Muscle of arm (tissue), 14 donors: ENCODE measurements at places on chromosomes 16 and 17. TPM values are rescaled to one million over a fixed set of nuclear protein-coding genes. Genes with fewer than 3 reads are reported as not detected.

DNA sequence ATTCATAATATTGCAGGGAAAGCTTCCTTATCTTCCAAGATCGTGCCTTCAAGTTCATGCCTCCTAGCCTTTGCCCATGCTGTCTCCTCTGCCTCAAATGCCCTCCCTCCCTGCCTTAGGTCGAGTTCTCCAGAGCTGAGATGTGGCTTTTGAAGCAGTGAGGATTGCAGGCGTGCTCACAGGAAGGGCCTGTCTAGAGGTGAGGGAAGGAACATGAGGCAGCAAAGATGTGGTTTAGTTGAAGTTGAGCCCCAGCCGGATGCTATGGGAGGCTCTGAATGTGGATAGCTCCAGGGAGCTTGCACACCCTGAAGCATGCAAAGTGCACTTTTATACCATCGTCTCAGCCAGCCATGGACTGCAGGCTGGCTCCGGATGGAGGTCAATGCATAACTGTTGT lies 754.6 kb upstream of the EEF2KMT start:
- no peak for DNase-seq

DNA sequence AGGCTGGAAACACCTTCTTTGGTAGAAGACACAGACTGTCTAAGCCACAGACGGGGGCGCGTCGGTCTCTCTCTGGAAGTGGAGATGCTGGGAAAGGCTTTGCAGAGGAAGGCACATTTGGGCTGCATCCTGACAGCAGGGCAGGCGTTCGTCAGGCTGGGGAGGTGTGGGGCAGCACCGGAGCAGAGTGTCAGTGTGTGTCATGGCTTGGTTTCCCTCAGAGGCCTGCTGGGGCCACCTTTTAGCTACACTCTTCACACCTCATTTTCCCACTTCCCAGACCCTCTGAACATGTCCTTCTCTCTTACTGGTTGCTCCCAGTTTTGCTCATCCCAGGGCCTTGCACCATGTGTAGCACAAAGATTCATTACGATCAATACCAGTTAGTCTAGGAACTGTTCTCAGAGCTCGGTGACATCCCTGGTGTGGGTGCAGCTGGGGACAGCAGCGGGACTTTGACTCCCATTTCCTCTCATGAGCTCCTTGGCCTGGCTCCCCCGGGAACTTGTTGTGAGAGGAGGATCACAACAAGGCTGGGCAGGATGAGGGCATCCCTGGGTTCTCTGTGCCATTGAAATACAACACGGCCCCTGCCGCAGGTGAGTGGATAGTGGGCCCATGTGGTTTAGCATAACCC lies 33.1 kb downstream of the SMARCE1 start:
- DNase-seq, result no peak

APOH gene
- 0.27 TPM for polyA plus RNA-seq

MPO gene
- polyA plus RNA-seq, result 5.1 TPM

- no peak for DNase-seq
Measured at GRCh38 chr17:40153603-40154236, 13.4 kb downstream of the CASC3 start.

CLEC10A gene
- 1.3 TPM for polyA plus RNA-seq

MT1X gene
- 22.1 TPM for polyA plus RNA-seq

GRCh38 chr17:81926451-81927151 lies 934 bp downstream of the MAFG start:
- peak; percentile 64 for DNase-seq

- no peak for DNase-seq
Measured at GRCh38 chr17:78532311-78532710, 44.9 kb downstream of the DNAH17 start.

- DNase-seq, result no peak
Measured at GRCh38 chr17:79678736-79679255, 51.9 kb upstream of the ENPP7 start.

CCL8 gene
- 0.88 TPM for polyA plus RNA-seq

DNA sequence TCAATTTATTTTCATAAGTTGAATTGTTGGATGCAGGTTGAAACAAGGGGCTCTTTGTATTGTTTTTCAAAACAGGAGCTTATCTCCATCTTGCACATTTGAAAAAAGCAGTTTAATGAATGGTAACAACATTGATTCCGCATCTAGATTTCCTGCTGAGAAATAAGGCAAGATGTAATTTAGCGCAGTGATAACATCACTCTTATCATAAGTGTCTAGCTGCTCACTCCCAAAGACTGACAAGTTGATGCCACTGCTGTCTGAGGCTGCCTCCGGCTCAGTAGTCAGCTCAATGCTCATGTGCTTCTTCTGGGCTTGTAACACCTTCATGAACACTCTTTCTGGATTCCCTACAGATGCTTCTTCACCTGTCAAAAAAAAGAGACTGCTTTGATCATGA lies 92.4 kb downstream of the KPNA2 start:
- DNase-seq, result no peak

GRCh38 chr17:19673623-19674022 lies 25.1 kb downstream of the ALDH3A2 start:
- DNase-seq, result no peak

SLC12A3 gene
- polyA plus RNA-seq, result 0.07 TPM

MSLN gene
- 14.6 TPM for polyA plus RNA-seq

- no peak for DNase-seq
Measured at GRCh38 chr17:44039829-44040635, 25.3 kb upstream of the TMEM101 start.

MYOCD gene
- polyA plus RNA-seq, result 0.96 TPM

GRCh38 chr17:3695723-3696411 lies at the start of gene P2RX5:
P2RX5 (minus strand) TSS chr17:3696155; CDS start chr17:3696005, 150 bp downstream.
- peak; percentile 21 for DNase-seq

GRCh38 chr16:2388875-2389433 lies 40.3 kb upstream of the CCNF start:
- no peak for DNase-seq

DNA sequence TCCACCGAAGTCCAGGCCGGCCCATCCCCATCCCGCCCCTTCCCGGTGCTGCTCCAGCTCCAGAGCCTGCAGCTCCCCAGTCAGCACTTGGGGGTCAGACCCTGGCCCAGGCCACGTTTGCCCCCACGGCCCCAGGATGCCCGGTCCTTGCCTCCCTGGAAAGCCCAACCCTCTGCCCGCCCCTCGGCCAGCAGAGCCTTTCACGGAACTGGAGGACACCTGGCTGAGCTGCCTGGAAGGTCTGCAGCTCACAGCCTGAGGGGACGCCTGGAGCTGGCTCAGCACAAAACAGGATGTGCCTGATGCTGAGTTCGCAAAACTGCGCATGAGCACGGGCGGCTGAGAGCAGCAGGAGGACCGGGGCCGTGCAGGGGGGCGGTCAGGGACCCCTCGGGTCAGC lies 29.7 kb upstream of the SSTR5 start:
- no peak for DNase-seq

TSPOAP1 gene
- polyA plus RNA-seq, result not detected

- no peak for DNase-seq
Measured at GRCh38 chr17:81295676-81296381, 722 bp upstream of the SLC38A10 start.

DNA sequence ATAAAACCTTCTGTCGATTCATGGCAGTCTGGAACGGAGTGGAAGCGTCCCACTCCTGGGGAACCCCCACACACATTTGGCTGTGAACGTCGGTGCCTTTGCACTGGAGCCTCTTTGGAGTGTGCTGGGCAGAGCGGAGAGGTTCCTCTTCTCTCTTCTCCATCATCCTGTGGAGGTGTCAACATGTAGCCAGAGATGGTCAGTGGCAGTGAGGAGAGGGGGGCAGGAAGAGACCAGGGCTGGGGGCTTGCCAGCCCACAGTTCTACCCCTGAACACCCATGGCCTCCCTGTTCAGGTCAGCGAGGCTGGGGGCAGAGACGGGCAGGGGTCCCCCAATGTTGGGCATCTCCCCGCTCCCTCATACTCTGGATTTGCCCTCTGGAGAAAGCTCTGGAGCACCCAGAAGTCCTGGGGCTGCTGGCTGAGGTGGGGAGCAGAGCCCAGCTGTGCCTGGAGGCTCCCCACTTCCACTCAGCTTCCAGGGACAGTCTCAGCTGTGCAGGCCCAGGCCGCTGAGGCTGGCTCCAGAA lies 223.7 kb downstream of the SEC14L1 start:
- DNase-seq, result no peak
